ENCODE measurements at places on chromosomes 6 and 20.

DNA sequence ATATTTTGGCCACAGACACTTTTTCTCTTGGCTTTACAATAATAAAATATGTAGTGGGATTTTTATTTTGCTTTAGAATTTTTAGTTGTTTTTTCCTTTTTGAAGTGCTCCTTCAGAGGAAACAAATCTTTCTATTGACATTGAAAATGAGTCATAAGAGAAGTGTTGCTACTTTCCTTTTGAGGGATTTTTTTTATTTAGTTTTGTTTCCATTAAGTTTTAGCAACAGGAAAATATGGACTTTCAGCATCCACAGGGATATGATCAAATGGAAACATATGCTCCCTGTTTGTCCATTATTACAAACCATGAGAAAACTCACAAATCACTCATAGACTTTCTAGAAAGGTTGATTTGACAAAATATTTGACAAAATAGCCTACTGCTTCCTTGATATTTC is 65.3 kb upstream of the BMP2 start:
- DNase-seq = no peak

GRCh38 chr6:113668641-113669408 is 188.3 kb upstream of the MARCKS start:
- no peak for DNase-seq

GRCh38 chr6:89482126-89482525 is 49.2 kb downstream of the ANKRD6 start:
- DNase-seq = no peak

- DNase-seq = peak; percentile 47
These were observed 69.6 kb downstream of the TBXT start for GRCh38 chr6:166097914-166098522.

DNA sequence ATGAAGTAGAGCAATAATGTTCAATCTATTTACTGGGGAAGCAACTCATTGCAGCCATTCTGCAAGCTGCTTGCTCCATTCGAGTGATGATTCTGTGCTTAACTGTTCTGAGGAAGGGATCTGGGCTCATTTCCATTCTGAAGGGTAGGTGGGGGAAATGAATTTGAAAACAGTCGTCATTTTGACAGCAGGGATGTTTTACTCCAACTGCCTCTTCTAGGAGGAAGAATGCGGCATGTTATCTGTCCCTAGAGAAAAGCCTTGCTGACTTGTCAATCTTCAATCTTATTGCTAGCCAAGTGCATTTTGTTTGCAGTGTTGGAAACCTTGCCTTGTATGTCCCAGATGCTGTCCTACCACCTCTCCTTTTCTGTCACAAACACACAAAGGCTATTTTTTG is 105.9 kb downstream of the PRDM13 start:
- no peak for DNase-seq

GRCh38 chr20:62762376-62762775 is 33.9 kb upstream of the MRGBP start:
- DNase-seq = no peak

GRCh38 chr6:147297663-147298316 is 93.6 kb downstream of the STXBP5 start:
- no peak for DNase-seq

GRCh38 chr6:27839626-27840475 is 72.3 kb downstream of the OR2B2 start:
- peak; percentile 85 for DNase-seq

GRCh38 chr20:62606551-62607201 is 35.6 kb upstream of the SLCO4A1 start:
- no peak for DNase-seq

DNA sequence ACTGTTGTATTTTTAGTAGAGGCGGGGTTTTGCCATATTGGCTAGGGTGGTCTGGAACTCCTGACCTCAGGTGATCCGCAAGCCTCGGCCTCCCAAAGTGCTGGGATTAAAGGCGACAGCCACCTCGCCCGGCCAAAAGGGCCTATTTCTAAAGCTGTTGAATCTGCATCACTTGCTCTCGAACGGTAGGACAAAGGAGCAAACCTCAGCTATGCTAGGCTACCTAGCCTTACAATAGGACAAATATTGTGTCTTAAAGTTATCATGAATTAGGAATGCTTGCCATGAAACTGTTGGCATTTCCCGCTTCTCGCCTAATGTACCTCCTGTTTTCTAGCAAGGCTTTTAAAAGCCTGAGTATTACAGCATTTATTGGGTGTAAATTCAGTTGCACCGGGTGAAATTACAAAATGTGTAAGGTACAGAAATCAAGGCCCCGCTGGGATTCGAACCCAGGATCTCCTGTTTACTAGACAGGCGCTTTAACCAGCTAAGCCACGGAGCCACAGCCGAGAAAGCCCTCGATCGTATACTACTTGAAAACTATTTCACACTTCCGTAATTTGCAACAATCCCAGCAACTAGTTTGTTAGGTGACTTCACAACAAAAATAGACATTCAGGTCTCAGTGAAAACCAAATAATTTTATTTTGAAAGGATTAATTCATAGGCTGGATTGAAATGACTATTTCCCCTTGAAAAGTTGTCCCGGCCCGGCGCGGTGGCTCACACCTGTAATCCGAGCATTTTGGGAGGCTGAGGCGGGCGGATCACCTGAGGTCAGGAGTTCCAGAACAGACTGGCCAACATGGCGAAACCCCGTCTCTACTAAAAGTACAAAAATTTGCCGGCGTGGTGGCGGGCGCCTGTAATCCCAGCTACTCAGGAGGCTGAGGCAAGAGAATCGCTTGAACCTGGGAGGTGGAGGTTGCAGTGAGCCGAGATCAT is 211.6 kb upstream of the ZNF184 start:
- DNase-seq = peak; percentile 90

- no peak for DNase-seq
These were observed 559.4 kb upstream of the AGPAT4 start for GRCh38 chr6:161833099-161833860.

- no peak for DNase-seq
These were observed 1.1 kb downstream of the CRIP3 start for GRCh38 chr6:43307451-43308100.

- DNase-seq = no peak
These were observed 184.8 kb upstream of the HDAC2 start for GRCh38 chr6:114155763-114156162.

DNA sequence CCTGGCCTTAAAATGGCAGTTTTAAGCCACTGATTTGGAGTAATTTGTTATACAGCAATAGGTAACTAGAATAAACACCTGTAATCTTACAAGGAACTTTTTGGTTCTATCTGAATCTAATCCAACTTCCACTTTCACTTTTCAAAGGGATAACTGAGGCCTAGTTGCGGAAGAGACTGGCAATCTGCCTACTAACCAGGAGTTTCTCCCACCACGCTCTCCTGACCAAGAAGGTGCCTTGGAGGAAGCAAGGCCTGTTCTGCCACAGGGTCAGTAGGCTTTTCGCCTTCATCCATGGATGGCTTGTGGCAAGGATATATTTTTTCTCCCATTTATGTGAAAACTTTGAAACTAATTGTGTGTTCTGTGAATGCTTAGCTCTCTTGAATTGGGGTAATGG is 12.9 kb upstream of the MYBL2 start:
- DNase-seq = no peak

DNA sequence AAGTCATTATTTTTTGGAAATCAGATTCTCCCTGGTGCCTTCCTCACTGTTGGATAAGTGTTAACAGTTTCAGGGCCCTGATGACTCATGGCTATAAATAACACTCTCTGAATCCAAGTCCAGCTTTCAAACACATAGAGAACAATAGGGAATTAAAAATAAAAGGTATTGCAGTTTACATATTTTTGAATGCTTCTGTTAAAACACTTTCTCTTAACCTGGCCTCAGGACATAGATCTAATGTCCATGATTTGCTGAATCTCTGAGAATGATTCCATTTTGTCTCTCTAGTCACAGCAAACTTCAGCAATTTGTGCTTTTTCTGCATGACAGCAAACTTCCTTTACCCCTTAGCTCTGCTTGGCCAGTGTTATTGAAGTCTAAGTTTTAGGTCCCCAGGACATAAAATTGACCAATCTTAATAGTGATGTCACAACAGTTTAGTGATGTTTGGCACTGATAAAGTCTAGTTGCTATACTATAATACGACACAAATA is 1192.4 kb upstream of the CITED2 start:
- no peak for DNase-seq

DNA sequence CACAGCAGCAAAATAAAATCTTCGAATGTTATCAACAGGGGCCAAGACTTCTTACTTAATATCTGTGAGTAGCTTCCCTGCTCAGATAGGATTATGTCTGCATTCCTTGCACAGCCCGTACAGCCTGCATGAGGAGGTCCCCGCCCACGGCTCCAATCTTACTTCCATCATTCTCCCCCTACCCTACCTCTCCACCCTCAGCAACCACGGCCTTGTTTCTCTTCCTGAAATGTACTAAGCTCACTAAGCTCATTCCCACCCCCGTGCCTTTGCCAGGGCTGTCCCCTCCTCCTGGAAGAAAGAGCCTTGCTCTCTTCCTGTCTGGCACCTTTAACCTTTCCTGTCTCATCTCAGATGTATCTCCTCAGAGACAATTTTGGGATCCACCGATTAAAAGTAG is 120.4 kb downstream of the BCAS1 start:
- peak; percentile 27 for DNase-seq

DNA sequence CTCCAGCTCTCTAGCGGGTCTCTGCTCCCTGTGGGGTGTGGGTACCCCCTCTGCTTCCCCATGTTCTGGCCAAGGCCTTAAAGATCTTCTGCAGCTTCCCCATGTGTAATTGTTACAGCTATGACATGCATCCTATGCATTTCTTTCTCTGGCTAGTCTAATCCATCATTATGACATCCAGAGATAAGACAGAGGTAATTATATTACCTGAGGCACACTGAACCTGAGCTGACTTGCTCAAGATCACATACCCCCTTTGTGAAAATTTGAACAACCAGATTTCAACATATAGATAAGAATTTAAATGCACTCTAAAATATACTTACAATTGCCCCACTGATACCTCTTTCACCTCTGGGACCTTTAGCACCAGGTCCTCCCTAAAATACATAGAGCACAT is 102.4 kb downstream of the COL12A1 start:
- no peak for DNase-seq

- no peak for DNase-seq
These were observed 255.1 kb upstream of the JAG1 start for GRCh38 chr20:10928841-10929421.

DNA sequence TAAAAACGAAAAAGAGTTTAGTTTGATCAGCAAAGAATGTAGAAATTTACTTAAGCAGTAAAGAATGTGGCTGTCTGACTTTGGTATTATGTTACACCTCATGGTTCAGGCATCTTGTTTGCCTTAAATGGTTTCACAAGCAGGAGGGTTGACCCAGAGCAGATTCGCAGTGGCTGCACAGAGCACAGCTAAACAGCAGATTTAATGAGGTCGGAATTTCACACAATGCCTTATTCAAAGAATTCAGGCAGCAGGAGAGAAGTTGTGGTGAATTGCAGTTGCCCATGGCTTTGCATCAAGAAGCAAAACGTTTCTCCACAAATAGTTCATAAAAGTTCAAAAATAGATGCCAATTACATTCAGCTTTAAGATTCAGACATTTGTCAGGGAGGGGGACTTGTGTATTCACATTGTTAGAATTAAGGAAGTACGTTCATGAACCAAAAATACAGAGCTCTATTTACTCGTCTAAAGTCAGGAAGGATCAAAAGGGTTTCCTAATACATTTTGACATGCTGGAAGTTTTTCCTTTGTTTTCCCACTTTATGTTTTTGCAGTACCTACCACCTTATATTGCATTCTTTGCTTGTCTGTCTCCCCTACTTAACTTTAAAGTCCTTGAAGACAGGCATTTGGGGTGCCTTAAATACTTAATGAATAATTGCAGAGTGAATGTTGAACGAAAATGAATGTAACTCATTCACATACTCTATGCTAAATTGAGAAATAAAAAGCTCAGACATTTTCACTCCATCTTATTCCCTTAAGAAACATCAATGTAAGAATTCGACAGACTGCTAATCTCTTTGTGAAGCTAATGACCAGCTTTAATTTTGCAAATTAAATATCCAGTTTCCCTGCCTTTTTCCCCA is 1163.6 kb upstream of the CITED2 start:
- no peak for DNase-seq

GRCh38 chr20:1390581-1391403 is 2.1 kb downstream of the FKBP1A start:
- DNase-seq = no peak

GRCh38 chr20:63058696-63059335 is 52.1 kb upstream of the BHLHE23 start:
- DNase-seq = no peak

DNA sequence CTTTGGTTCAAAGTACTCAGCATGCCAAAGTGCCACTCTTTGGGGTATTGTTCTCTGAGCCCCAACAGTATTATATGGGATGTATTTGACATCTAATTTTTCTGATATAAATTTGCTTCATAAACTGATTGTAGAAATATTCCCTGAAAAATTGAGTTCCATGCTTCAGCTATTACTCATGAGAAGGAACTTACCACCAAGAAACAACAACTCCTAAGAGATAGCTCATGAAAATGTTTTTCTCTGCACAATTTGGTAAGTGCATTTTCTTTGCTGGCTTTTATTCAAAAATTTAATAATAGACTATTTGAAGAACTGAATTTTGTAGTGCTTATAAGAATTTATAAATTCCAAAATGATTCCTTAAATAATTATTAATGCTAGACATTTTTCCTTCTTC is 12.8 kb upstream of the TPD52L1 start:
- no peak for DNase-seq

- DNase-seq = no peak
These were observed 54.8 kb downstream of the CAP2 start for GRCh38 chr6:17448165-17448564.

DNA sequence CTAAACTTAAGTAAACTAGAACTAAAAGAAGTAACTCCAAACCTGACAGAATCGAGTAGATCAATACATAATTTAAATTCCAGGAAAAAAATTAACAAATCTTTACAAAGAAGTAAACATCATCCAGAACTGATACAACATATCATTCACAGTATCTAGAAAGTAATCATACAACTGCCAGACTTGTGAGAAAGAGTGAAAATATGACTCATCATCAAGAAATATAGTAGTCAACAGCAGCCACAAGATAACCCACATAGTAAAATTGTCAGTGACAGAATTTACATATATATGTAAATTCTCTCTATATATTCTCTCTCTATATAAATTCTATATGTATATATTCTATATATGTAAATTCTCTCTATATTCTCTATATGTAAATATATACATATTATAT is 242.8 kb upstream of the RGS17 start:
- no peak for DNase-seq

DNA sequence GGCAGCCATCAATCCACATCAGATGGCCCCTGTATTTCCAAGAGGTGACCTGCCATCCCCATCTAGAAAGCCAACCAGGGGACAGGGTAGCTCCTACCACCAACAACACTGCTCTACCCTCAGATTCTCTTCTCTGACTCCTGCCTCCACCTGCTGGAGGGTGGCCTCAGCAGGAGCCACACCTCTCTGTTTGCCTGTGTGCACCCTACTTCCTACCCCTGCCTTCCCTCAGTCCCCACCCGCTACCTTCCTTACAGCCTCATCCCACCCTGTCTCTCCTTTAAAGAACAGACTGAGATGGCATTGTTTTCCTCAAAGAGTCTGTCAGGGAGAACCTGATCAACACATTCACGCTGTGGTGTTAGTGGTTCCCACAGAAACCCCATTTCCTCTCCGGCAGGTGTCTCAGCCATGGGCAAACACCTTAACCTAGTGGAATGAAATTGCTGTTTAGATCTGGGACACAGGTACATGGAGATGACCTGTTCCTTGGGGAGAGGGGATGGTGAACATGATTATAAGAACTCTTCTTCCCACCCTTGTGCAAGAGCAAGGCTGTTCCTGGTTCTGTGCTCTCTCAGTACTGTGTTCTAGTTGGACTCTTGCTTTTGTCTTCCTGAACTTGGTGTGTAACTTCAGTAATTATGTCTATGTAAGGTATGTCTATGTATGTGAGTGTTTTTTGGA is 1.8 kb downstream of the ENTPD6 start:
- no peak for DNase-seq

GRCh38 chr6:10400330-10400729 is 14.5 kb downstream of the TFAP2A start:
- no peak for DNase-seq
